Left cardiac atrium (tissue), 4 donors: ENCODE measurements at places on chromosomes 7 and 10. TPM values are rescaled to one million over a fixed set of nuclear protein-coding genes. Genes with fewer than 3 reads are reported as not detected.

The FAM25A gene
- not detected for total RNA-seq

DNA sequence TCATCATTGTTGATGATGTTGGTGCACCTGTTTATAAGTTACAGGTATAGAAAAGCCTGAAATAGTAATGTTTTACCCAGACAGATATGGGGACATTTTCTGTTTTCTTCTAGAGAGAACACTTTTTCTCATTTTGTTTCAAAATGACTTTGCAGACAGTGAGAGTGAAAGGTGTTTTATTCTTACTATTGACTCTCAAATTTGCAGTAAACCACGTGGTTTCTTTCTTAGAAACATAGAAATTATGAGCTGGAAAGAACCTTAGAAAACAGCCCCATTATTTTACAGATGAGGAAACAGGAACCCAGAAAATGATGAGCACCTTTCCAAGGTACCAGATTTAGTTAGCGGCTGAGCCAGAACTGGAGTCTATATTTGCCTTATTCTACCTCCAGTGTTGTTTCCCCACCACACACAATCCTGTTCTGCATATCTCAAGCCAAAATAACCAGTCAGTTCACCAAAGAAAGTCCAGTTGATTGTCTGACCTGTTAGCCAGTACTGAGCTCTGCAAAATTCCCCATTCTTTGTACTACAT lies 138.9 kb upstream of the AHR start:
- no peak for DNase-seq

The IQCE gene
- 12.0 TPM for total RNA-seq

DNA sequence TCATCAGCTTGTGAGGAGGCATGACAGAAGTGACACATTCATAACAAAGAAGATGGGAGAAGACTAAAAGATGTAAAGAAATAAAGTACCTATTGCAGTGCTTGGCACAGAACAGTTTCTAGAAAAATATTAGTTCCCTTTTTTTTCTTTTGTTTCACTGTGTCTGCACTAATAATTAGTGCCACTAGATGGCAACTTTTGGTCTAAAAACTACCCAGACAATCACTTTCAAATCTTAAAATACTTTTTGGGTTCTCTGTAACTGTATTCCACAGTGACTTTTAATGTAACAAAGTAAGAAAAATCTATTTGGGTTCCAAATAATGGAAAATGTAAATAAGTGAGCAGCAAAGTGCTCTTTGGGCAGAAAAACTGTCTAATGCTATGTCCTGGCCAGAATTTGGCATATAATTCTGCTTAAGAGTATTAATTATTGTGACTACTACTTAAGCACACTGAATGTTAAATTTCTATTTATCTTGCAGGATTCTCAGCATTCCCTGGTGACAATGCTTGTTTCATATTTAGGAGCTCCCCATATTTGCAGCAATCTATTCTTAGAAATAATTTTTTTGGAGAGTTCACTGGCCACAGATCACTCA lies 134.8 kb upstream of the KIF5B start:
- DNase-seq, result no peak

GRCh38 chr10:91690412-91690811 lies 57.5 kb upstream of the PPP1R3C start:
- no peak for DNase-seq

The GIMAP6 gene
- 36.8 TPM for total RNA-seq

GRCh38 chr10:14571866-14572507 lies 202.7 kb downstream of the FAM107B start:
- DNase-seq, result peak; percentile 54

The CDC14C gene
- total RNA-seq, result not detected

GRCh38 chr7:42432644-42433043 lies 195.6 kb upstream of the GLI3 start:
- no peak for DNase-seq

DNA sequence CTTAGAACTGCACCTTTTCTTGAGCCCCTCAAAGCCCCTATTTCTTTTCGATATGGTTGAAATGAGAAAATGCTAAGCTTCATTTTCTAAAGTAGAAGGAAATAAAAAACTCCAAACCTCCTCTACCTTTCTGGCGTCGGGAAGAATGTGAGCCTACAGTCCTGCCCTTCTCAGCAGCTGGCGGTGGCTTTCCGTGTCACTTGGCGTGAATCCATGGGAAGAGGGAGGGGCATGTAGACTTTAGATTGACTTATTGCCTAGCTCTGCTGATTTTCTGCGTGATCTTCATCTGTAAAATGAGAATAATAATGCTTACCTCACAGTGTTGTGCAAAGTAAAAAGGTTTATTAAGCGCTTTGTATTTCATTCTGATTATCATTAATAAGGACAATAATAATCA lies 35.0 kb downstream of the PRR15 start:
- no peak for DNase-seq

- DNase-seq, result no peak
These were observed 132.7 kb downstream of the NEURL1 start for GRCh38 chr10:103626178-103626577.

DNA sequence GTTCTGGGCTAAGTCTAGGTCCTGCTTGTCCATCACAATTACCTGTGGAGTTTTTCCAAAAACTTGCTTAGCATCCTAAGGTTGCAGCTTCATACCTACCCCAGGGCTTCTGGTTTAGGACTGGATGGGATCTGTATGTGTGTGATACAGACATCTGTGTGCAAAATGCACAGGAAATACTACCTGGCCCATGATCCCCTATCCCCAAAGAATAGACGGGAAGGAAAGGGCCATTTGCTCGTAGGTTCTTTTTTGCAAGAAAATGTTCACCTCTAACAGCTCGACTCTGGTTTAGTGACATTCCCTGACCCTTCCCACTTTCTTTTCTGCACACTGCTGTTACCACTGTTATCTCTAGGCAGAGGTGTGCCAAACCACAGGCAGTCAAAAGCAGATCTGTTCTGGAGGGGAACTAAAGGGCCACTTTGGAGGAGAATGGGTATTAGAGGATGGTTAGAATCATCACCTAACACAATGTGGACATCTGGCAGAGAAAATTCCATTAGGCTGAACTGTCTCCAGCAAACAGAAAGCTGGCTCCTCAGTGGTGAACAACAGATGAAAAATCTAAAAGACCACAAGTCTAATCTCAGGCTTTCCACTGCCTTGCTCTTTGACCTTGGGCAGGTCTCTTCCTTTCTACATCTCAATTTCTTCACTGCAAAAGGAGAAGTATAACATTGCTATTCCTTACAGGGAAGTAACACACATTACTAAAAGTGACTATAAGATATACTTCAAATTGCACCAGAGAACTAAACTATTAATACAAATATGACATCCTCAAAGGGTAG lies 107.4 kb downstream of the UBE2H start:
- DNase-seq, result no peak
